Occipital lobe (tissue), 3 donors: ENCODE measurements at places on chromosomes 12 and 14. TPM values are rescaled to one million over a fixed set of nuclear protein-coding genes. Genes with fewer than 3 reads are reported as not detected.

WNT5B gene
- total RNA-seq = 30.7 TPM

DNA sequence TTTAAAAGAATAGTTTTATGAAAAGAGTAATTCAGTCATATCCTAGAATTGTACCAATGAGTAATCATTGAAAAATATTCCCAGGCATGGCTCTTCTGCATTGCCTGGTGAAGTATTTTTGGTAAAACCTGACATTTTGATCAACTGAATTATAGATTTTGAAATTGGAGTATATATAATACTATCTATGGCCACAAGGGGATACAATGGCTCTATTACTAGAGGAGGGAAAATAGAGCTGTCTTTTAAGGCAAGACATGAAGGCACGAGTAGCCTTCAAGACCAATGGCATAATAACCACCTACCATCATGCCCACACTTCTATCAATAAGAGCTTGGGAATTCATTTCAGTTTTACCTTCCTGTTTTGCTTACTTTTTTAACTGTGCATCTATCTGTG is 1241.4 kb upstream of the TMEM132C start:
- no peak for DNase-seq

GRCh38 chr12:11660624-11661023 is 11.2 kb downstream of the ETV6 start:
- no peak for DNase-seq

DNA sequence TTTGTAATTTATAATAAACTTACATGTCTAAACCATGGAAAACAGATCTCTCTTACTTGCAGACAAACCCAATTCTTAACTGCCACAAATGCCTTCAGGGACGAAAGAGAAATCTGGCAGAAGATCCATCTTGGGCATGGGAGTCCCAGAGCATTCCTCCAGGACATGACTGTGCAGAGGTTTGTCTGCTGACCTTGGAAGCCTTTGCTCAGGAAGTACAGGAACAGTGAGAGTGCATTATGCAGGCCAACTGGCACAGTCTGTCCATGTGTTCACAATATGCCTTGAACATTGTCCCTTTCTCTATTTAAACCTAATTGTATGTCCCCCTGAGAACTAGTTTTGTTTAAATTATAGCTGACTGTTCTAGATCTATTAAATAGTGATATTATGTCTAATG is 467.1 kb downstream of the ATP23 start:
- no peak for DNase-seq
